ENCODE measurements at places on chromosomes 3 and 15. TPM values are rescaled to one million over a fixed set of nuclear protein-coding genes. Genes with fewer than 3 reads are reported as not detected.

Gene NOX5
- total RNA-seq = not detected

Gene LYZL4
- total RNA-seq = not detected

Gene TOPBP1
- 49.5 TPM for total RNA-seq

Gene CNTN3
- total RNA-seq = not detected

Gene SLC24A5
- total RNA-seq = not detected

Gene RBMS3
- 3.4 TPM for total RNA-seq

Gene JAGN1
- total RNA-seq = 35.5 TPM

Gene CP
- total RNA-seq = 1.2 TPM
